NCI-H460 (cell line): ENCODE measurements at places on chromosomes 4 and X. TPM values are rescaled to one million over a fixed set of nuclear protein-coding genes. Genes with fewer than 3 reads are reported as not detected.

DNA sequence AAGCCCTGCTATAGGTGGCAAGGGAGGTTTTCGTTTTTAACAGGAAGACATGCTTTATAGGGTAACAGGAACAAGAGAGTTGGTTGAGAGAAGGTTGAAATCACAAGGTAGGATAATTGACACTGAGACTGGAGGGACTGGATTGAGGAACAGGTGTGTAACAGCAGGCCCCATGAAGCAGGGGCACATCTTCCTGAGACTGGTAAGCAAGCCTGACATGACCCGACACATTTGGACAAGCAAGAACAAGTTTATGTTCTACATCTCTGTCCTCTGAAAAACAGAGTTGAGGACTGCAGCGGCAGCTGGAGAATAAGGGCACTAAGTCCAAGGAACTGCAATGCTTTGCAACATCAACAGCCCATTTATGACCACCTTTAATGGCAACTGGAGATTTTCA lies 5.2 kb downstream of the RPS4X start:
- no peak for DNase-seq

- DNase-seq: peak; percentile 57
Measured at GRCh38 chr4:159946983-159947615, 844.2 kb downstream of the RAPGEF2 start.

DNA sequence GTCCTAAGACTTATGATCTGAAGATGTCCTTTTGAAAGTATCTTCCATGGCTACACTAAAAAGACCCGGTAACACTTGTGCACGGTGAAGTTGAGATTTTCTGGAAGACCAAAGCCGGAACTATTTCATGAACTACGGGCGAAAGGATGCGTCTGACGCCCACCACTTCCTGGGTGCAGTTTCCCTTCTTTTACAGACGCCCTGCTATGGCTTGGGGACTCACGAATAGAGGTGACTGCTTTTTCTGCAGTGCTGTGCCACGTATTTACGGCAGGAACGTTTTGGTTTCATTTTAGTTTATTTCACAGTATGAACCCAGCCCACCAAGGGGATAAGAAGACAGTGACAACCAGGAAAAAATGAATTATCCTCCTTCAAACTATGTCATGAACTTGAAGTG lies 180.4 kb downstream of the AFAP1 start:
- no peak for DNase-seq

The MAGEB1 gene
- total RNA-seq: not detected in 2 replicates

The GPAT3 gene
- 69.2 and 80.5 TPM in 2 replicates for total RNA-seq

DNA sequence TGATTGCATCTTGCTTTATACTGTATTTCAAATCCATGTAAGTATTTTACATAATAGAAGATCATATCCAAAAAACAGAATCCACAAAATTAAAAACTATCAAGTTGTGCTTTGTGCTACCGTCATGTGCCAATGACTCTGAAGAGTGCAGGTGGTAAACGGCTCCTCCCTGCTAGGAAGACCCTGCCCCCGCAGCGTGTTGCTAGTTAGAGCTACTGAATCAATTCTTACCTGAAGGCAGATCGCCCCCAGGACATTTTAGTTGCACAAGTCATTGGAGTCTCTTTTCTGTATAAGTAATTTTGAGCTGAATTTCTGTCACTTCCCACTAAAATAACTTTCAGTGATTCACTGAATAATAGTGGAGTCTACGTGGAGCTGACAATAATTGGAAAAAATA lies 599.5 kb upstream of the ZFP42 start:
- DNase-seq: no peak

DNA sequence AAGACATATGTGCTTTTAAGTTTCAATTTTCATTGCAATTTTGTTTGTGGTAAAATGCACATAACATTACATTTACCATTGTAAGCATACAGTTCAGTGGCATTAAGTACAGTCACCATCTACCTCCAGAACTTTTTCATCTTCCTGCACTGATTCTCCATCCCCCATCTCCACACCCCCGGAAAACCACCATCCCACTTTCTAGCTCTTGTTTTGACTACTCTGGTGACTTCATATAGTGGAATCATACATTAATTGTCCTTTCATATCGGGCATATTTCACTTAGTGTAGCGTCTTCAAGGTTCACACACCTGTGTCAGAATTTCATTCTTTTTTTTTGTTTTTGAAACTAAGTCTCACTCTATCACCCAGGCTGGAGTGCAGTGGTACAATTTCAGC lies 143.5 kb downstream of the GPR143 start:
- no peak for DNase-seq

The CSN3 gene
- not detected in 2 replicates for total RNA-seq

- no peak for DNase-seq
Measured at GRCh38 chrX:35340465-35340864, 397.9 kb downstream of the FAM47B start.

DNA sequence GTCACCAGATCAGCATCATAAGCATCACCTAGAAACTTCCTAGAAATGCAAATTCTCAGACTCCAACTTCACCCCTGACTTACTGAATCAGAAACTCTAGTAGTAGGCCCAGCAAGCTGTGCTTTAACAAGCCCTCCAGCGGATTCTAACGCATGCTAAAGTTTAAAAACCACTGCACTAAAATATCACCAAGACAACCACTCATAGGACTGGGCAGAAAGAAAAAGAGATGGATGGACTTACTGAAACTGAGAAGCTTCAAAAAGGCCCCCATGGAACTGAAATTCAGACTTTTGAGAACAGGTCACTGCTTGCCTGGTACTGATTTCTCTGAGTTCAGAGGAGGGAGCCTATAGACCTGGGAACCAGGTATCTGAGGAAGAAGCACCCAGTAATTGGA lies 40.1 kb downstream of the FAM241A start:
- no peak for DNase-seq
